ENCODE measurements at places on chromosomes 16 and 17. TPM values are rescaled to one million over a fixed set of nuclear protein-coding genes. Genes with fewer than 3 reads are reported as not detected.

SLC9A5 gene
- total RNA-seq: 2.8 TPM

G6PC1 gene
- under 0.01 TPM for total RNA-seq

ENPP7 gene
- not detected for total RNA-seq

TEX14 gene
- 0.69 TPM for total RNA-seq

TP53TG3 gene
- not detected for total RNA-seq

BAIAP2 gene
- 13.4 TPM for total RNA-seq
